ENCODE measurements at places on chromosomes 5 and 9. TPM values are rescaled to one million over a fixed set of nuclear protein-coding genes. Genes with fewer than 3 reads are reported as not detected.

DNA sequence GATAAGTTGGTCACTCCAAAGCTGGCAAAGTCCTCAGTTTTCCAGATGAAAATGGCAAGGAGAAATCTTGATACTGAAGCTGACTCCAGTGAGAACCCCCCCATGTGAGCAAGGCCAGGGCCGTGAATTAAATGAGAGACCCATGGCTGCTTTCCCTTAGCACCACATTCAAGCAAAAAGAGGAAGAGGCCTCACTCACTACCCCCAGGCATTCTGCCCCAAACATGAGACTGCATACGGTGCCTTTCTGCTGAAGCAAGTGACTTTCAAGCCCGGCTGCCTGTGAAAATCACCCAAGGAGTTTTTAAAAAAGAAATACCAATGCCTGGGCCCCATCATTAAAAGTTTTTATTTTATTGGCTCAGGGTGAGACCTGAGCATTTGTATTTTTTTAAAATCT is 66.9 kb downstream of the TMEM252 start:
- DNase-seq, result no peak

DNA sequence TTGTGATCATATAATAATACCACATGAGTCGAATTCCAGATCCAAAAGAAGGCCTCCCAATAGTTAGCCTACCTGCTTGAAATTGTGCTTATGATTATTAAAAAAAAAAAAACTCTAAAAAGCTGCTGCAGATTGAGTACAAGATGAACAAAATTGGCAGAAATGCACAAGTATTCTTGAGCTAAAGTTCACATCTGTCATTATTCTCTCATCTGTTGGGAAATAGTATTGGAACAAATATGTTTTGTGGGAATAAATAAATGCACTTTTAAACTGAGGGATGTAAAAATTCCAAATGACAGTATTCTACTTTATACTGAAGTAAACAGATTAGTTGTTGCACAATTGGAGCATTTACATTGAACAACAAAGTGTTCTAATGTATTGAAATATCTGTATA is 15.7 kb downstream of the DAB2 start:
- no peak for DNase-seq

Gene DRD1
- not detected for total RNA-seq

Gene TRPM3
- total RNA-seq, result not detected

Gene NTNG2
- 0.27 TPM for total RNA-seq

Gene NKD2
- total RNA-seq, result 5.7 TPM

Gene OR2V1
- total RNA-seq, result not detected

Gene NIM1K
- not detected for total RNA-seq
